ENCODE measurements at places on chromosomes 16 and 17. TPM values are rescaled to one million over a fixed set of nuclear protein-coding genes. Genes with fewer than 3 reads are reported as not detected.

RNU2-1 gene
- not detected for total RNA-seq

SULT1A4 gene
- total RNA-seq, result 5.4 TPM

ABCC3 gene
- 4.6 TPM for total RNA-seq

KRT40 gene
- not detected for total RNA-seq

APOH gene
- total RNA-seq, result not detected

TMC5 gene
- total RNA-seq, result not detected

KRTAP4-8 gene
- total RNA-seq, result not detected

SLC13A5 gene
- total RNA-seq, result not detected

TEX14 gene
- under 0.01 TPM for total RNA-seq

KIF1C gene
- total RNA-seq, result 132 TPM

CPHXL gene
- not detected for total RNA-seq

SECTM1 gene
- 0.36 TPM for total RNA-seq

ADAD2 gene
- total RNA-seq, result 0.18 TPM

LRRC36 gene
- total RNA-seq, result 2.7 TPM

CHST4 gene
- not detected for total RNA-seq

IGSF6 gene
- not detected for total RNA-seq

OR3A3 gene
- total RNA-seq, result not detected

PRSS8 gene
- not detected for total RNA-seq

TMEM238L gene
- total RNA-seq, result not detected

KIF18B gene
- total RNA-seq, result 3.1 TPM

IRX5 gene
- 0.85 TPM for total RNA-seq

TBX6 gene
- 0.09 TPM for total RNA-seq

CCL14 gene
- 7.1 TPM for total RNA-seq

MFSD6L gene
- not detected for total RNA-seq

C17orf100 gene
- 0.18 TPM for total RNA-seq

SPN gene
- total RNA-seq, result not detected

SLC13A2 gene
- total RNA-seq, result not detected

NPTX1 gene
- total RNA-seq, result 0.09 TPM

SPATA2L gene
- 12.8 TPM for total RNA-seq

ZNF319 gene
- total RNA-seq, result 3.3 TPM

ZNF276 gene
- total RNA-seq, result 30.4 TPM

CDH15 gene
- 0.19 TPM for total RNA-seq

PRRT2 gene
- 0.27 TPM for total RNA-seq

CD7 gene
- not detected for total RNA-seq

SLC4A1 gene
- total RNA-seq, result not detected

HLF gene
- 0.18 TPM for total RNA-seq

TNFRSF17 gene
- not detected for total RNA-seq

ACE gene
- 46.8 TPM for total RNA-seq

CHST6 gene
- 0.54 TPM for total RNA-seq

PLSCR3 gene
- 16.8 TPM for total RNA-seq

CIAO3 gene
- 30.8 TPM for total RNA-seq

ZNF19 gene
- total RNA-seq, result 0.94 TPM

HSD17B1 gene
- total RNA-seq, result 0.63 TPM

ABCA10 gene
- total RNA-seq, result 0.75 TPM

MIF4GD gene
- 7.6 TPM for total RNA-seq

AFMID gene
- 38.9 TPM for total RNA-seq

RCVRN gene
- not detected for total RNA-seq

FN3K gene
- total RNA-seq, result 5.4 TPM

SCGB1C2 gene
- total RNA-seq, result not detected

CCR7 gene
- 0.09 TPM for total RNA-seq

ACSM5 gene
- total RNA-seq, result not detected

RDM1 gene
- total RNA-seq, result 0.19 TPM

ABCC12 gene
- total RNA-seq, result not detected

KRT25 gene
- total RNA-seq, result not detected

NPIPB6 gene
- not detected for total RNA-seq

SPATA32 gene
- under 0.01 TPM for total RNA-seq

FBXO39 gene
- 0.56 TPM for total RNA-seq

NGFR gene
- under 0.01 TPM for total RNA-seq

VPS9D1 gene
- total RNA-seq, result 6.7 TPM

LHX1 gene
- total RNA-seq, result not detected

Measured in endothelial cell of coronary artery (primary cell).